ENCODE measurements at places on chromosomes 7 and 10.
A peak's percentile ranks its signal among the peaks of the same experiment; 100 is the strongest.

DNA sequence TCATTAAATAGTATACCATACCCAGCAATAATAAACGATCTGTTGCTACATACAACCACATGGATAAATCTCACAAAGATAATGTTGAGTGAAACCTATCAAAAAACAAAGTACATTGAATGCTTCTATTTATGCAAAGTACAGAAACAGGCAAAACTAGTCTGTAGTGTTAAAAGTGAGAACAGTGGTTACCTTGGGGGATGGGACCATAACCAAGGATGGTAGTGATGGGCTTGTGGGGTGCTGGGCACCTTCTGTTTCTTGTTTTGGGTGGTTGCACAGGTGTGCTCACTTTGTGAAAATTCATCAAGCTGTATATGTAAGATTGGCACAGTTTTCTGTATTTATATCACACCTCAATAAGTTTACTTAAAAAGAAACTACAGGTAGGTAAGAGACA is 105.7 kb downstream of the ATE1 start:
- no peak for DNase-seq

- no peak for DNase-seq
These were observed 370.8 kb downstream of the GRID1 start for GRCh38 chr10:85995791-85996190.

- DNase-seq = no peak
These were observed 137.2 kb upstream of the GPR22 start for GRCh38 chr7:107332488-107333269.

- no peak for DNase-seq
These were observed 33.7 kb upstream of the CSTF2T start for GRCh38 chr10:51733057-51733456.

- DNase-seq = no peak
These were observed 118.7 kb upstream of the PTN start for GRCh38 chr7:137462074-137462715.

DNA sequence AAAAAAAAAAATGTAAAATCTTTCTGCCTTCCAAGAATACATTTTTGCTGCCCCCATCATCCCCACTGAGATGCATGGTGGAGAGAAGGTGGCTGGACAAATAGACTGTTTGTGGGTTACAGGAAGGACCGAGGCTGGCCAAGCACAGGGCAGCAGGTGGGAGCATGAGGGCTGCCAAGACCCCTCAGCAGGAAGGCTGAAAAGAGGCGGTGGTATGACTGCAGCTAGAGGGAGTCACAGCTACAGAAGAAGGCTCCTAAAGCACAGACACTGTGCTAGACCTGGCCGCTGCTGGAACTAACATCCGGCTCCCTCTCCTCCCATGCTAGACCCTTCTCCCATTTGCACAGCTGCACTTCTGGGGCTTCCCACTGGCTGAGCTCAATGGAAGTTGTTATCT is 289.6 kb downstream of the TCERG1L start:
- no peak for DNase-seq

- DNase-seq = no peak
These were observed 373.1 kb downstream of the THSD7A start for GRCh38 chr7:11458736-11459483.

GRCh38 chr10:72098836-72099599 is 10.7 kb upstream of the SPOCK2 start:
- no peak for DNase-seq

GRCh38 chr7:34357068-34357467 is 300.9 kb upstream of the NPSR1 start:
- no peak for DNase-seq

DNA sequence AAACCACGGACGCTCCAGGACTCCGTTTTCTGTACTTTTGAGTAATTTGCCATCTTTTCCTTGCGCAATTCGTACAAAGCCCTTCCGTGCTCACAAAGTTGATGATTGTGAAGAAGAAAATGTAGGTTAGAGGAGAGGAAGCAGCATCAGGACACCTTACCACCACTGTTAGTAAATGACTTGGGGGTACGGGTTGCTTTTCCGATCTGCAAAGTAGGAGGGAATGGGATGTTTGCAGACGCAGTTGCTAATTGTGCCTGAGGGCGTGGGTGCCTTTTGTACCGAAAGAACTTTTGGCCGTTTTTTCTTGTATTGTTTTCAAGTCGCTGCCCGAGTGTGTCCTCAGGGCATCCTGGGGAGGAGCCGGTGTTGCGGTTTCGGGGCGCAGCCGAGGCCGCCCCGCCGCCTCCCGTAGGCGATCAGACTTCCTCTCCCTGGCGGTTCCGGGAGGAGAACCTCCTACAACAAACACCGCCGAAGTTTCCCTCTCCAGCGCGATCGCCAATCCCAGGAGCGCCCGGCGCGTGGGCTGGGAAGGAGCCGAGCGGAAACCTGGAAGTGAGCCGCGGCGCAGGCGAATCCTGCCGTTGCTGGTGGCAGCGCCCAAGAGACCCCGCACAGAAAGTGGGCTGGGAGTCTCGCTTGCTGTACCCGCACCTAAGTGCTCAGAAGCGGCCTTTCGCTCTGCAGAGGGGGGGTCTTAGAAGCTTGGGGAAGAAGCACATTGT is 1.0 kb downstream of the PRR15 start:
- no peak for DNase-seq

DNA sequence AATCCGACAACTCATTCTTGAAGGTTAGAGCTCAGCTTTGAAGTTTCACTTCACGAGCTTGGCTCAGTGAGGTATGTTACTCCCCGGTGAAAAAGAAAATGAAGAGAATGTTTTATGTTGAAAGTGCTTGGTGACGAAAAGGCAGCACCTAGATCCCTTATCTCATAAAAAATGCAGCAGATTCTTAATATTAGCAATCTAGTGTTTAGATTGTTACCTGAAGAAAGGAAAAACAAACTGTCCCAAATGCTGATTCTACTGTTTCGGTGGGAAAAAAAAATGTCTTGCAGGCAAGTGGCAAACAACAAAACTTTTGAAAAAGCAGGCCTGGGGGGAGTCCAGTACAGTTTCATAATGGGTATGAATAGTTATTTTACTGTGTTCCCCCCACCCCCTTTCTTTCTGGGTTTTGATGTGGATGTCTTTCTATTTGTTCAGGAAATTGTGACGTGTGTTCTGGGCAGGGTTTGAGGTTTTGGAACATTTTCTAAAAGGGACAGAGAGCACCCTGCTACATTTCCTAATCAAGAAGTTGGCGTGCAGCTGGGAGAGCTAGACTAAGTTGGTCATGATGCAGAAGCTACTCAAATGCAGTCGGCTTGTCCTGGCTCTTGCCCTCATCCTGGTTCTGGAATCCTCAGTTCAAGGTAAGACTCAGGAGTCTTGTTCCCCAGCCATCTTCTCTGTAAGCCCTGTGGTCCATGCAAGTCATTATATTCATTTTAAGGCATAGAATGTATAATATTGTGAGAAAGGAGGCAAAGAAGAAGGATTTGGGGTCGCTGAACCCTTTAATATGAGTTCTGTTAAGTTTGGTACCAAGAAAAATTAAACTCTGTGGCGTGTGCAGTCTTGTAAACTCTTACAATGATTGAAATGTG is at the start of gene SRGN:
Gene SRGN (plus strand): TSS at position 514 of the 881 bp plus-strand sequence. CDS start 55 bp downstream, at position 569.
- peak; percentile 67 for DNase-seq

DNA sequence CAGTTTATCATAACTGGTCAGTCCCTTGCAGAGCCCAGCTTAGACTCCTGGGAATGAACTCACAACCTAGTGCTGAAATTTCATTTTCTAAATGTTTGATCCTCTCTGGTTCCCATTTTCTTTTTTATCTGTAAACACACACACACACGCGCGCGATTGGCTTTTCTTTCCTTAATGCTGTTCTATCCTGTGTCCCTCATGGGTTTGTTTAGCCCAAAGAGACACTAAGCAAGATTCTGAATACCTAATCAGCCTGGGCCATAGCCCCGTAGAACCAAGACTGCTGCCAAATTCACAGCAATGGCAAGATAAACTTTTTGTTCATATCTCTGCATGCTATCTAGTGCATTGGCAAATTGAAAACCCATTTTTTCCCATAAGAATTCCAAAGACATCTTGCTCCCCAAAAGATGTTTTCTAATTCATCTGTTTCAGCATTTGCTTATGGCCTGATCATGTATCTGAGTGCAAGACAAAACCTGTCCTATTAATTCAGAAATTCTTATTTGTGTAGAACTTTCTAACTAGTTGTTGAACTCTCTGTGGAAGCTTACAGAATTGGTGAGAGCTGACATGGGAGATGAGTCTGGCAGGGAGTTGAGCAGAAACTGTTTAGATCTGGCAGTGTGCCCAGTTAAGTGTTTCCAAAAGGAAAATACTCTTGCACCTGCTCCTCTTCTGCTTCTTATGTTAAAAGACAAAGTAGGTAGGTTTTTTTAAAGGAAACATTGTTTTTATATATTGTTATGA is 1.8 kb upstream of the IFIT1 start:
- no peak for DNase-seq

- no peak for DNase-seq
These were observed 103.8 kb downstream of the CPEB3 start for GRCh38 chr10:92187101-92187500.

GRCh38 chr10:21172930-21173801 is 276.1 kb upstream of the NEBL start:
- DNase-seq = no peak

Measured in T-helper 2 cell (primary cell).